ENCODE measurements at places on chromosomes 3 and 15.

- DNase-seq, result no peak
These were observed 298.3 kb upstream of the TGFBR2 start for GRCh38 chr3:30308131-30308530.

DNA sequence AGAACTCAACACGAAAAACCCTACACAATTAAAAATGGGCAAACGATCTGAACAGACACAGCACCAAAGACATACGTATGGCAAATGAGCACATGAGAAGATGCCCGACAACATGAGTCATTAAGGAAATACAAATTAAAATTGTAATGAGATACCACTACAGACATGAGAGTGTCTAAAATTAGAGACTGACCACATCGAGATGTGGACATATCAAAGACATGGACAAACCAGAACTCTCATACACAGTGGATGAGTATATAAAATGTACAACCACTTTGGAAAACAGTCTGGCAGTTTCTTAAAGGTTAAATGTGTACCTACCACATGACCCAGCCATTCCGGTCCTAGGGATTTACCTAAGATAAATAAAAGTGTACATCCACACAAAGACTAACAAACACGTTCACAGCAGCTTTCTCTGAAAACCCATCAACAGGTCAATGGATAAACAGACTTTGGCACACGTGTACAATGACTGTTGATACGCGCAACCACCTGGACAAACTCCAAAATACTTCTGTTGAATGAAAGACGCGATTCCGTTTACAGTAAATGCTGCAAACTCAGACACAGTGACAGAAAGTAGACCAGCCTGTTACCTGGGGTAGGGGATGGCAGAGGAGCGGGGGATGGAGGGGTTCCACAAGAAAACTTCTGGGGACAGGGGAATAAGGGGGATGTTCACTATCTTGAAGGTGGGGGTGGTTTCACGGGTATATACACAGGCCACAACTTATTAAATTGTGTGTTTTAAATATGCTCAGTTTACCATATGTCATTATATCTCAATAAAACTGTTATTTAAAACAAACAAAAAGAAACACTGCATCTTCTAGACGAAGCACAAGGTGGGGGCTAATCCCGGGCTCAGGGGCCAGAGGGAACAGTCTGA, 2.1 kb downstream of the TNK2 start:
- DNase-seq, result no peak

DNA sequence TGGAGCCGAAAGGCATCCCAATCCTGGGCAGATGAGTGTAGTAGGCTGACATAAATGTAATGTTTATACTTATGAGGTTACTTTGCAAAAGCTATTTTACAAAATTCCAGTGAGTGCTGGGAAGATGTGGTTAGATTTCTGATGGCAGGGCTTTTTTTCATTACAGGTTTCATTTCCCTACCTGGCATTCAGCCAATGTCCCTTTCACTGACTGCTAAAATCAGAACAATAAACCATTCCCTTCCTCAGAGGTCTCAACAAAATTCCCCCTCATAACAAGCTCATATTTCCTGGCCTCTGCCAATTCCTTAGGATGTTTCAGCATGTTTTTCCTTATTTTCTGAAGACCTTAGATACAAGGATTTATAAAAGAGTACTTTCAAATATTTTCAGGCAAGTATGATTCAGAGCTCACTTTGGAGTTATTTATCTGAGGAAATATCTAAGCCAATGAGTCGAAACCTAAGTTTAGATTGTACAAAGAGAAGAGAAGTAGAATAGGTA, 40.9 kb upstream of the CCDC80 start:
- DNase-seq, result no peak

DNA sequence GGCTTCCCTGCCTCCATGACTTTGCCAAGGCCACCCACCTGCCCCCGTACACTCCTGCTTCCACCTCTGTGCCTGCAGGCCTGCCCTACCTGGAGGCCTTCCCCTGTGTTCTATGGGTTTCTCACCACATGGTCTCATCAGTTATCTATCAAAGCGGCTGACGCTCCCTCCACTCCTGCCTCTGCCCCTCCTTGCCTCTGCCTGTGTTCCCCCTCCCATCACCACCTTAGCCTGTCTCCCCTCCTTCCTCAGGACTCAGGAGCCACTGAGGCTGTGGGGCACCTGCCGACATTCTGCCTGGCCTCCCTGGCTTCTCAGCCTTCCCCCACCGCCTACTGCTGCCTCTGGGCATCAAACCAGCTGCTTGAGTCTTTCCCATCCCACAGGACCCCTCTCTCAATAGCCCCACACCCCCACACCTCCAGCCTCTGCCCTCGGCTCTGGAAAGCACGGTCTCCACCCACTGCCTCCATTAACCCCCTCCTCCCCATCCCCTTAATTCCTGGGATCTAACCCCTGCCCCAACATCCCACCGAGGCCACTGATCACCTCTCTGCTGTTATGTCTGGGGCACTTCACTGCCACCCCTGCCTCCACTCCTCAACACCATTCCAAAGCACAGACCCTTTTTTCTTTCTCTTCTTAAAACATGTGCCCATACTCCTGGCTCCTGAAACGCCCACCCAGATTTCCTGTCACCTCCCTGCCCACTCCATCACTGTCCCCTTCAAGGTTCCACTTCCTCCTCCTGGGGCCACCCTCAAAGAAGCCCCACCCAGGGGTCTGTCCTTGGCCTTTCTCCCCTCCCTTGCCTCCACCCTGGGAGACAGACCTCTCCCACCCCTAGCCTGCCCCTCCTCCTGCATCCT, 24.4 kb upstream of the CYP11A1 start:
- no peak for DNase-seq

DNA sequence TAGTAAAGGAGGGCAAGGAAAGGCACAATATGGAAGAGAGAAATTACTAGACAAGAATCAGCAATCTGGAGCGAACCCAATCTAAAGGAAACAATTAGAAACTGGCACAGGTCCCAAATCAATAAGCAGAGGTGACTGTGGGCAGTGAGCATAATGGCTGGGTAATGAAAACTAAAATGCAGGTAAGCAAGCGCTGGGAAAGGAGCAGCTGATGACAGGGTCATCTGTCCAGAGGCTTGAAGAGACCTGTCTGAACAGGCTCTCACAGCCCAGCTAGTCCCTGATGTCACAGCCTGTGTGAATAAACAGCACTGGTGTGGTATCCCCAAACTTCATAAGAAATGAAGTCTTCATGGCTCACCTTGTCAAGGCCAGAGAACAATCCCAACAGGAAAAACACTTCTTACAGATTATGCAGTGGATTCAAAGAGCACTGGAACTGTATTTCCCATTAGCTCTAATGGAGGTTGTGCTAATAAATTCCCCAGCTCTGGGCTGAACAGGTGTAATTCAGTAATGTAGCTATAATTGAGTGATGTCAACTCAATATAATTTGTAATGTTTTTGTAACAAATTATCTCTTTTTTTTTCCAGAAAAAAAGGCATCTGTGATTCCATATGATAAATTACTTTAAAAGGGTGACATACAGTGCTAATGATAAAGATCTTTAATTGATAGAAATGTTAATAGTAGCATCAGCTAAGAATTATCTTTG, 197.3 kb downstream of the FHIT start:
- no peak for DNase-seq
